Omental fat pad (tissue), 4 donors: ENCODE measurements at places on chromosomes 12 and 14. TPM values are rescaled to one million over a fixed set of nuclear protein-coding genes. Genes with fewer than 3 reads are reported as not detected.

The FLRT2 gene
- 30.5 TPM for total RNA-seq

The TMEM116 gene
- total RNA-seq = 7.2 TPM

The JKAMP gene
- 49.2 TPM for total RNA-seq

The PAH gene
- not detected for total RNA-seq
